ENCODE measurements at places on chromosomes 3 and 15. TPM values are rescaled to one million over a fixed set of nuclear protein-coding genes. Genes with fewer than 3 reads are reported as not detected.

DNA sequence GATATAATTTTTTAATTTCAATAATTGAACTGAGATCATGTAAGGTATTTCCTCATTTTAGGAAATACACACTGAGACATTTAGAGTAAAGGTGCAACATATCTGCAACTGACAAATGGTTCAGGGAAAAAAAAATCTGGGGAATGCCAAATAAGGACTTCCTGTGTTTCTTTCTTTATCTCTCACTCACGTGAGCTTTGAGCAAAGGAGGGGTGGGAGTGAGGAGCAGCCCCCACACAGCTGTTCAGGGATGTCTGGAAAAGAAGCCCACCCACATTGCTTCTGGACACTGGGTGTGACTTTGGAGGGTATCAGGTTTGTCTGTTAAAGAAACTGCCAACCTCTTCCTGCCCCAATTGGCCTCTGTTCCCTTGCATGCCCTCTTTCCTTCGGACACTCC, 5.6 kb upstream of the TP63 start:
- H3K27me3 ChIP-seq: no peaks in the 10 kb centered on the region
- DNase-seq: no peak
- no peaks in the 10 kb centered on the region for H3K36me3 ChIP-seq
- H3K4me1 ChIP-seq: no peaks in the 10 kb centered on the region

Gene AGBL1
- not detected for polyA plus RNA-seq

GRCh38 chr3:33525232-33525631, 85.0 kb upstream of the UBP1 start:
- no peak overlapping the region for H3K27ac ChIP-seq
- DNase-seq: no peak
- H3K4me1 ChIP-seq: no peaks in the 10 kb centered on the region
- peaks cover 73% of the 10 kb centered on the region for H3K36me3 ChIP-seq
- no peak overlapping the region for H3K4me3 ChIP-seq
- no peaks in the 10 kb centered on the region for H3K27me3 ChIP-seq

Gene RAB27A
- polyA plus RNA-seq: 150 TPM

Gene ZNF501
- 1.8 TPM for polyA plus RNA-seq

GRCh38 chr3:42753757-42754156, 19.3 kb downstream of the CCDC13 start:
- H3K4me3 ChIP-seq: no peak overlapping the region
- no peaks in the 10 kb centered on the region for H3K4me1 ChIP-seq
- no peaks in the 10 kb centered on the region for H3K27me3 ChIP-seq
- no peaks in the 10 kb centered on the region for H3K36me3 ChIP-seq
- no peak overlapping the region for H3K27ac ChIP-seq
